ENCODE measurements at places on chromosomes 1 and 21.

- no peak for DNase-seq
Observed at GRCh38 chr1:172997941-172998361, 52.8 kb downstream of the TNFSF18 start.

GRCh38 chr1:65952696-65953095, 160.0 kb downstream of the PDE4B start:
- DNase-seq = no peak

GRCh38 chr1:218435528-218435927, 90.4 kb downstream of the TGFB2 start:
- no peak for DNase-seq

GRCh38 chr1:216457356-216457755, 34.1 kb upstream of the USH2A start:
- DNase-seq = no peak

DNA sequence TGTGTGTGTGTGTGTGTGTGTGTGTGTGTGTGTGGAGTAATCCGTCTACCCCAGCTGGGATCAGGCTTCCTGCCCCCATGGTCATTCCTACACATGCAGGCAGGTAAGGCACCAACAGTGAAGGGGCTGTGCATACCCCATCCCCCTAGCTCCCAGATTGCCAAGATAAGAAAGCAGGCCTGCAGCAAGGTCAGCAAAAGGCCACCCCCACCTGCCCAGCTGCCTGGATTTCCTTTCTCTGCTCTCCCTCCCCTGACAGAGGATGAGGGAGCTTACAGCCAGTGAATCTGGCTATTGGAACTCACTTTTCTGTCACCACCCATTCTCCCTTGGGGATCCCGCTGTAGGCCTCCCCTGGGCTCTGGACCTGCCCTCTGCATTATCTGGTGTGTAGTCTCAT, 7.9 kb downstream of the ALX3 start:
- no peak for DNase-seq

DNA sequence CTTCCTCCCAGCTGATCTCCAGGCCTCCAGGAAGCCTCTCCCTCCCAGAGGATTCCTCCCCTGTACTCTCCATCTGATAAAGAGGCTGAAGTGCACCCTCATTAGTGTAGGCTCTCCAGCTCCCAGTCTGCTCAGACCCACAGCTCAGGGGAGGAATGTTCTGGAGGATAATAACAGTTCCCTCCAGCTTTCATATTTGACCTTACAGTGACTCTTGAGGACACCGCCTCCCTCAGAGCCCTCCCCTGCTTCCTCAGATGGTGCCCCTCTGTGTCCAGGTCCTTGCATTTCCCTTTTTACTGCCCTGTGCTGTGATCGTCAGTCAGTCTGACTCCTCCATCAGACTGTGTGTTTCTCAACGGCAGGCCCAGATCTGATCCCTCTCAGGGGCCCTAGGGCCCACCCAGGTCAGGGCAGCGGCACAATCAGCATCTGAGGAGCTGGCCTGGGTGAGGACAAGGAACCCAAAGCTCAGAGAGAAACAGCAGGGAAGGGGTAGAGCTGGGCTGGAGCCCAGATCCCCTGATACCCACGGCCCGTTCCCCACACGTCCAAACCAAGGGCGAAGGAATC, 1.1 kb upstream of the SHISAL2A start:
- no peak for DNase-seq

- no peak for DNase-seq
Observed at GRCh38 chr1:72369069-72369757, 86.9 kb upstream of the NEGR1 start.

DNA sequence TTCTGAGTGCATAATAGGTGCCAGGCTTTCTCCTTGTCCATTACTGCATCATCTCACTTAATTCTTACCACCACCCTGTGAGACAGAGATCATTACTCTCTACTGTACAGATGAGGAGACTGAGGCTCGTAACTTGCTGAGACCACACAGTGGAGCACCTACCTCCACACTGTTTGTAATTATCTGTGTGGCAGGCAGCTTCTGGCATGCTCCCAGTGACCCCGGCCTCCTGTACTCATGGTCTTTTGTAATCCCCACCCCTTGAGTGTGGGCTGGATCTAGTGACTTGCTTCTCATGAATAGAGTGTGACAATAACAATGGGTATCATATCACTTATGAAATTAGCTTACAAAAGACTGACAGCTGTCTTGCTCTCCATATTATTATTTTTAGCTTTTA, 407.3 kb downstream of the MATN1 start:
- no peak for DNase-seq

DNA sequence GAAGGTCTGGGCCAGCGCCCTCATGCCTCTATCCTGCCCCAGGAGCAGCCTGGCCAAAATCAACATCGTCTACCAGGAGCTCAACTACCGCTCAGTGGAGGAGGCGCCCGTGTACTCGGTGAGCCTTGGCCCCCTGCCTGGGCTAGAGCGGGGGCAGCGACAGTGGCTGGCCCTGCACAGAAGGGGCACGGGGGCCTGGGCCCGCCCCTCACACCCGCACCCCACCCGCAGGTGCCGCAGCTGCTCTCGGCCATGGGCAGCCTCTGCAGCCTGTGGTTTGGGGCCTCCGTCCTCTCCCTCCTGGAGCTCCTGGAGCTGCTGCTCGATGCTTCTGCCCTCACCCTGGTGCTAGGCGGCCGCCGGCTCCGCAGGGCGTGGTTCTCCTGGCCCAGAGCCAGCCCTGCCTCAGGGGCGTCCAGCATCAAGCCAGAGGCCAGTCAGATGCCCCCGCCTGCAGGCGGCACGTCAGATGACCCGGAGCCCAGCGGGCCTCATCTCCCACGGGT, 10.8 kb downstream of the SCNN1D start:
- DNase-seq = no peak

All from GM18507 (cell line).